HuH-7.5 (cell line): ENCODE measurements at places on chromosomes 13 and 19.

DNA sequence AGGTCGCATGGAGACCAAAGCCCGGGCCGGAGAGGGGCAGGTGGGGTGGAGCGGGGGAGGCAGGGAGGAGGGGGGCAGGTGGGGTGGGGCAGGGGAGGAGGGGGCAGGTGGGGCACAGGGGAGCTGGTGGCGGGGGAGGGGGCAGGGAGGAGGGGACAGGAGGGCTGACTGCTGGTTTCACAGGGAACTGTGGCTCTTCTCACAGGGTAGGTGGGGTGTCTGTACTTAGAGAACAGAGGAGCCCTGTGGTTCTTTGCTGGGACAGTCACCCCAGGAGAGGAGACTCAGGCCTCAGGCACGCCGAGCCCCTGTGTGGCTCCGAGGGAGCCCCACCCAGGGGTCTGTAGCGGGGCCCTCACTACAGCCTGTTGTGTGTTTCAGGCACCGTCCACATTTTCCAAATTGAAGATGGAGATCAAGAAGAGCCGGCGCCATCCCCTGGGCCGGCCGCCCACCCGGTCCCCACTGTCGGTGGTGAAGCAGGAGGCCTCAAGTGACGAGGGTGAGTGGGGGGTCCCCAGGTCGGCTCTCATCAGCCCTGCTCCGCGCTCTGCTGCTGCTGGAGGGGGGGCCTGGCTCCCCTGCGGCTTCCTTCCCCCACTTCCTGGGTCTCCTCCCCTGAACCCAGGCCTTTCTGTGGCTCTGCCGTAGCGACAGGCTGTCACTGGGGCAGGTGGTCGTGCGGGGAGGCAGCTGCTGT lies 162.7 kb downstream of the KDM4B start:
- no peak for DNase-seq

GRCh38 chr13:85825454-85825853 lies 26.2 kb upstream of the SLITRK6 start:
- no peak for DNase-seq

GRCh38 chr19:42242512-42243409 lies at the start of gene GSK3A:
Gene GSK3A (minus strand): TSS chr19:42242602. CDS start chr19:42242465, 137 bp downstream.
- DNase-seq = peak; percentile 95

GRCh38 chr19:23539499-23539898 lies 144.2 kb upstream of the ZNF91 start:
- DNase-seq = no peak

GRCh38 chr13:35954207-35954560 lies 177.0 kb downstream of the DCLK1 start:
- DNase-seq = no peak

GRCh38 chr13:30998136-30999088 lies 66.0 kb downstream of the TEX26 start:
- no peak for DNase-seq

DNA sequence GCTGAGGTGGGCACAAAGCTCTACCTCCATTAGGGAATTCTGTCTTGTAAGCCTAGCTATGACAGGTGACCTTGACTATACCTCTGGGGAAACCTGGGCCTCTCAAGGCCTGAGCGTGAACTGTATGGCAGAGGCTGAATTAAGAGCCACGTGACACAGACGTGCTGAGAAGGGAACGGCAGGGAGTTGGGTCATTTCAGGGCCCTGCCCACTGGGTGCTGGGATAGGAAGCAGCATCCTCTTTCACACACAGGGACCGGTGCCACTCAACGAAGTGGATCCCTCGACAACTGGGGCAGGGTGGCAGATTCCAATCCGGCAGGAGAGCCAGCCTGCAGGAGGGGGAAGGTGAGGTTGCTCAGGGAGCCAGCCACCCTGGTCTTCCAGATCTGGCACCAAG lies 9.2 kb downstream of the ASF1B start:
- DNase-seq = peak; percentile 3

DNA sequence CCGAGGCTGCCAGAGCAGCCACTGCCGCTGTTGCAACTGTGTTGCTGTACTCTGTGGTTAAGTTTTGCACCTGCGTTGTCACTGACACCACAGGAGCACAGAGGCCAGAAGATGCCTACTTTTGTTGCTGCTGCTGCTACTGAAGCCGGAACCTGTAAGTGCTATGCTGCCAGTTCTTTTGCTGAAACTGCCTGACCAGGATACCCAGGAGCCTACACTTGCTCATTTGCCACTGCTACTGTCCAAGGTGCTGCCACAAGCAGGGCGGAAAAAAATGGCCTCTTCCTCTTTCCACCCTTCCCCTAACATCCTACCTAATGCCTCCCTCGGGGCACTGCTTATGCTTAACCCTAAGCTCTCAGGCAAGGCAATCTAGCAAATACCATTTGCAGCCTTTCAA lies 29.0 kb upstream of the NBEA start:
- no peak for DNase-seq

GRCh38 chr19:1855040-1855827 lies 7.0 kb upstream of the REXO1 start:
- DNase-seq = no peak

DNA sequence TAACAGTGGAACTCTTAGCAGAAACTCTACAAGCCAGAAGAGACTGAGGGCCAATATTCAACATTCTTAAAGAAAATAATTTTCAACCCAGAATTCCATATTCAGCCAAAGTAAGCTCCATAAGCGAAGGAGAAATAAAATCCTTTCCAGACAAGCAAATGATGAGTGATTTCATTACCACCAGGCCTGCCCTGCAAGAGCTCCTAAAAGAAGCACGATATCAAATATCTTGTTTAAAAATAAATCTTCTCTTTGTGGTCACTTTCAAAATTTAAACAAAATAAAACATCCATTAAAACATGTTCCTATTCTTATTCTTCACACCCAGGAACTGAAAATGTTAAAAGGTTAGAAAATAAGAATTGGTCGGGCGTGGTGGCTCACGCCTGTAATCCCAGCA lies 13.7 kb downstream of the MICU2 start:
- DNase-seq = no peak

DNA sequence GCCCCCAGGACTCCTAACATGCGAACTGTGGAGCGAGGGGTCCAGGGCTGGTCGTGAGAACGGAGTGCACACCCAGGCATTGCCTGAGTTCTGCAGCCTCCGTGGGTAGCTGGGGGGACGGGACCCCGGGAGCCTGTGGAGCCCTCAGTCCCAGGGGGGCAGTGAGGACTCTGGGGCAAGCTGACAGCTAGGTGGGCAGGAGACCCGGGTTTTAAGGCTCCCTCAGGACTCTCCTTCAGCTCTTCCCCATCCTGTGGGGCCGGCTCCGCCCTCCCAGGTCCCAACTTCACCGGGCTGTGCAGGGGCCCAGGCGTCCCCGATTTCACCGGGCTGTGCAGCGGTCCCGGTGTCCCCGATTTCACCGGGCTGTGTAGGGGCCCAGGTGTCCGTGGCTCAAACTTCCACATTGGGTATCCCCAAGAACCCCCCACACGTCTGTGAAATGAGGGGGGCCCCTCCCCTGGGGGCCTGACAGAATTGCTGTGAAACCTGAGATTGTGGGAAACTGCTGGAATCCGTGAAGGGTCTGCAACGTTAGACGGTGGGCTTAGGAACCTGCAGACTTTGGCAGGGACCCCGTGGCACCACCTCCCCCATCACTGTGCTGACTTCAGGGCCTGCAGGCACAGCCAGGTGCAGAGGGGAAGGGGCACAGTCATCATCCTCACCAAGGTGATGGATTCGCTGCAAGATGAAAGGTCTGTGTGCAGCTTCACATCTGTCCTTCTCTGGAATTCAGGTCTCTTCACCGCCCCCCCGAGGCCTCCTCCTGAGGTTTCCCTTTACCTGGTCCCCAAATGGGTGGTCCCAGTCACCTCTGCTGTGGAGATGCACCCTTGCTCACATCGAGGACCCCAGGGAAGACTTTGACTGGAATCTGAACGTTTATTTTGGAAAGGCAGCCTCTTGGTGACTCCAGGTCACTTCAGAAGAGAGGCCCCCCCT lies 73.2 kb upstream of the MCF2L start:
- no peak for DNase-seq

DNA sequence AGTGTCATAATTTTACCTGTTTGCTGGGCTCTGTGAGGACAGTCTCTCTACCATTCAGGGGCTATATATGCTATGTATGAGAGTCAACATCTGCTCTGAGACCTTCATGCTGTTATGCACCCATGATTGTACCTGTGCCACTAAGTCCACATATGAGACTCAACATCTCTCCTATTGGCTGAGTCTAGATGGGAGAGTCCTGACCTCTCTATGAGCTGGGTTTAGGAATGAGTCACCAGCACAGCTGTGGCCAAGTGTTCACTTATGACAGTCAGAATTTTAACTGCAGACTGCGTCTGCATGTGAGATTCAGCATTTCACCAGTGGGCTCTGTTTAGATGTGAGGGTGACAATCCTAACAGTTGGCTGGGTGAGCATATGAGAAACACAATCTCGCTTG lies 49.5 kb downstream of the ZNF729 start:
- DNase-seq = no peak

- DNase-seq = no peak
Observed at GRCh38 chr19:38274739-38275138, 10.4 kb downstream of the SPINT2 start.

DNA sequence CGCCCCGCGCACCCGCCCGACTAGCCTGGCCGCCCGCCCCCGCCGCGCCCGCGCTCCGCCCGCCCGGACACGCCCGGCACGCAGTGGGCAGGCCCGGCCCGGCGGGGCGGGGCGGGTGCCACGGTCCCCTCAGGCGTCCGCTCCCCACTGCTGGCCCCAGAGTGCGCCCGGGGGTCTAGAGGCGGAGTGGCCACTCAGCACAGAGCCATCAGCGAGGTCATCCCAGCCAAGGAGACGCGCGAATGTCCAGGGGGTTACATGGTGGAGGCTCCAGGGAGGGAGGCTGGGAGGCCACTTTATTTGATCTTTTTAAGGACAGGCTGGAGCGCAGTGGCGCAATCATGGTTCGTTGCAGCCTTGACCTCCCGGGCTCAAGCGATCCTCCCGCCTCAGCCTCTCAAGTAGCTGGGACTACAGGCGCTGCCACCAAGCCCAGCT lies 236 bp upstream of the TINCR start:
- DNase-seq = no peak

- DNase-seq = no peak
Observed at GRCh38 chr13:27961227-27962085, 7.7 kb downstream of the CDX2 start.

- DNase-seq = no peak
Observed at GRCh38 chr19:16429066-16429758, 42.6 kb downstream of the EPS15L1 start.

- no peak for DNase-seq
Observed at GRCh38 chr19:18875726-18876125, 20.2 kb downstream of the CERS1 start.

DNA sequence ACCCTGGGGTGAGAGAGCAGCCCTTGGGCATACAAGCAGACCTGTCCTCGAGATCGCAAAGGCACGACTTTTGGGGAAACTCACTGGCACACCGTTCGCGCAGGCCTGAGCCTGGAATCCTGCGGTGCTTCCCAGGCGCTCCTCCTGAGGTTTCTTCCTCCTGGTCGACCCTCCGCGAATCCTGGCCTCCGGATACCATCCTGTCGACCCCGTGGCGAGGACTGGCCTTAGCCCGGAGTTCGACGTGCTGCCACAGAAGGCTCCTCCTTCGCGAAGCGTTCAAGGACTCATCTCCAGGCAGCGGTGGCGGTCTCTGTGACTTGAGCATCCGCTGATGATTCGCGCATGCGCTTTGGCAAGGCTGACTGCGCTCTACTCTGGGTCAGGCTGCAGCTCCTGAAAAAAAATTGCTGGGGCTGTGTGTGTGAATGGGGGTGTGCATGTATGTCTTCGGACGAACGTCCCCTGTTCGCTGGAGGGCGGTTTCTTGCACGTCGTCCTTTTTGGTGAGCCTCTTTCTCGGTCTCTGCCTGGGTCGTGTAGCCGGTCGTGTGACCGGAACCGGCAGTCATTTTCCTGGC lies 64.4 kb upstream of the ZNF527 start:
- DNase-seq = no peak

GRCh38 chr19:17303167-17303939 lies at the start of gene ABHD8:
Gene ABHD8 (minus strand): TSS chr19:17303425. CDS start chr19:17301616, 1,809 bp downstream.
- peak; percentile 98 for DNase-seq

DNA sequence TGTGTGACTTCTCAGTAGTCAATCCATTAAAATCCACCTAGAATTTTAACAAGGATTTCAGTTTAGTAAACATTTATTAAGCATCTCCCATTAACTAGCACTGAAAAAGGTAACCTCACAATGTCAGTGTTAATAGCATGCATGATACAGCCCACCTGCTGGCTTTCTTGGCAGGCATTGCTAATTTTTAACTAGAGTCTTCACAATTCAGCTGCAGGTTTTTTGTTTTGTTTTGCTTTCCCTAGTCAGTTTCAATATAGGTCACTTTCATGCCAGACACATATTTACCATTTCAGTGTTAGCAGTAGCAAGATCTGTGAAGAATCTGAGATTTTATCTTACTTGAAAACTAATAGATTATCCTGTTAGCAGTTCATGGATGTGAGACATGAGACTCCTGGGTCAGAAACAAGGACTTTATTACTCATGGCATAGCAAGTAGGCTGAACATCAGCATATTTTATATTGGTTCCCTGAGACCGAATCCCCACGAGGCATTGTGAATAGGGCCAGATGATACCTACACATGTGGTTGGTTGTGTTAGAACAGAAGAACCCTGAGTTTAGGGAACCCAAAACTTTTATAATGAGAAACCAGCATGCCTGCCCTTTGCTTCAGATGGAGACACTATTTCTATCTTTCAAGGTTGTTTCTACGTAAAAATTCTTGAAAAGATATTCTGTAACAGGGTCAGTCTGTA lies 198.0 kb upstream of the HTR2A start:
- no peak for DNase-seq

DNA sequence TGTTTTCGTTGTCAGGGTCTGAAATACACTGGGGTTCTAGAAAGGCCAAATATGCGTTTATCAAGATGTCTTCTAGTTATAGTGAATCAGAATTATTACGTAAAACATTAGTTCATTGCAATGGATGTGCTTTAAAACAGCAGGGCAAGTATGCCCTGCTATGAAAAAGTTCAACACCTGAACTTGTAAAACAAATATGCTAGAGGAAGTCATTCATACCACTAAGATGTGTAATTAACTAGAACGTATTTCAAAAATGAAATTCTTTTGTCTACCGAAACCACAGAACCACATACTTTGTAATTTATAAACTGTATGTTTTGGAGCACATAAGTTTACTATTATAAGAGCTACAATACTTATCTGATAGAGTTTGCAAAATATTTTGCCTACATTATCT lies 266.2 kb downstream of the KCTD12 start:
- no peak for DNase-seq

GRCh38 chr13:28337166-28338005 lies 157.5 kb downstream of the FLT1 start:
- DNase-seq = no peak

GRCh38 chr19:8924283-8924682 lies 85.9 kb downstream of the MUC16 start:
- DNase-seq = no peak

GRCh38 chr13:99273128-99273527 lies 14.9 kb upstream of the GPR18 start:
- no peak for DNase-seq

GRCh38 chr19:35587321-35587720 lies 1.3 kb downstream of the PMIS2 start:
- no peak for DNase-seq

DNA sequence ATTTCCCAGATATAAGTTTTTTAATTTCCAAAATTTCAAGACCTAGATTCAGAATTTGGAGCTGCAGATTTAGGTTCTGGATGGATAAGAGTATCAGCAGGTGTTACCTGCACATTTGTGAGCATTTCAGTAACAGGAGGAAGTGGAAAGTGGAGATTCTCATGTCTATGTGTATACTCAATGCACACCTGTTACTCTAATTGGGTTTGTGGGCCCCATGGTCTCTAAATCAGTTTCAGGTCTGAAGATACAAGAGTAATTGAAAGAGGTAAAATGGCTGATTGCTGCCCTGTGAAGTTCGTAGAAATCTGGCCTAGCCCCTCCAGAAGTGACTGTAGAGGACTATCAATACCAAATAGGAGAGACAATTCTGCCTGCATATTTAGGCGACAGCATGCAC lies 13.9 kb downstream of the ZNF675 start:
- DNase-seq = no peak
